ENCODE measurements at places on chromosomes 7 and 10.

DNA sequence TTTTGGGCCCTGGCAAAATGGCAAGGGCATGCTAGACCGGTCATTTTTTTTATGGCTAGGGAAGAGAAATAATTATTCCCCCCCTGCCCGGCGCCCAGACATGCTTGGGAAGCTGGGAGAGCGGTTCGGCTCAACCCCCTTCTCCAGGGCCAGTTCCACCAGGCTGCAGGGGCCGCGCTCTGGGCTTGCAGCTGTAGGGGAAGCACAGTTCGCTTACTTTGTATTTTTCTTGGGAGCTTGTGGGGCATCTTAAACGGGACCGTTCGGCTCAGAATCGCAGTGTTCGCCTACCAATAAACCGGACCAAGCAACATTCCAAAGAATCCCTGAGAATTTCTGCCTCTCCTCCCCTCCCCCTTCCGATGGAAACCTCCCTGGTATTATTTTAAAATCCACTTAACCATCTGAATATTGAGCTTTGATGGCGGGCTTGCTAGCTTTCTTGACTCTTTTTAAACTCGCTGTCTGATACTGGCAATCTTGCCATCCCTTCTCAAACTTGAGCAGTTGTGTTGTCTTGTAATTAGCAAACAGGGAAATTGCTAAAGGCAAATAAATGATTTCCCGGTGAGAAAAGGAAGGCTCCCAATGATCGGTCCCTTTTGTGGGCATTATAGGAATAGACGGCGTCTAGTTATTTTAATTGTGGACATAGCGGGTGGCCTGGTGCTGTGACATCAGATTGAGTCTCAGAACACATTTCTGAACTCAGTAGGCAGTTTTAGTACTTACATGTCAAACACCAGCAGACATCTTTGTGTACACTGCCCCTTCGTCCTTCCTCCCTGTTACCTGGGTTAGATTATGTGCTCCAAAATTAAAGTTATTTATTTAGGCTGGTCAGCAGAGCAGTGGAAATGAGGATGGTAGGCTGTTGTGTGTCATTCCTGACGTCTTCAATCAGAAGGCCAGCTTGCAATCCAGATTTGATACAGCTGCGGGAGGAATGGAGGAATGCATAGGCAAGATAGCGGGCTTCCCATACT is 3.4 kb downstream of the TCF7L2 start:
- DNase-seq = no peak

GRCh38 chr10:14806318-14806717 is 31.5 kb downstream of the CDNF start:
- DNase-seq = no peak

DNA sequence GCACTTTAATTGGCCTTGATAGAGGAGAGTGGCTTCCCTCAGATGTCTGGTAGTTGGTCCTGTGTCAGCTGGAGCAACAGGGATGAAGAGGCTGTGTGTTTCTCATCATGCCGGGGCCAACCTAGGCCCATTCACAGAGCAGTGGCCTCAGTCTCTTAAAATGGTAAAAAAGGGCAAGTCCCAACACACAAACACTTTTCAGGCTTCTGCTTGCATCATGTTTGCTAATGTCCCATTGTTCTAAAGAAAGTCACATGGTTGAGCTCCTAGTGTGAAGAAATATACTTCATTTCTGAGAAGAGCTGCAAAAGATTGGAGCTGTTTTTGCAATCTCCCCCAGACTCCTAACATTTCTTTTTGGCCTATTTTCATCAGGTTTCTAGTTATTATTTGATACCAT is 40.6 kb upstream of the RBAK start:
- no peak for DNase-seq

DNA sequence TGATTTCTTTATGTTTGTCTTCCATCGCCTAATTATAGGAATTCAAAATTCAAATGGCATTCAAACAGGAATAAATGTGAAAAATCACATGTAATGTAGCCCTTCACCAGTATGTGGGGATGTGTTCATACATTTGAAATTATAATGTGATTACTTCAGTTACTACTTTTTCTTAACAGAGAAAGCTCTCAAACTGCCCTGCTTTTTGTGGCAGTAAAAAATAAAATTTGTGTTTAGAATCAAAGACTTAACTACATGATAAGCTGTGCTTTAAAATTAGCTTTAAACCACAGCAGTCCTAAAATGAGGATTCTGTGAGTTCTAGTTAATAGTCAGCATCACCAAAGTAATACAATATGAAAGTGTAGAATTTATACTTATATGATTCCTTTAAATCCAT is 7.8 kb upstream of the HERC4 start:
- DNase-seq = no peak

DNA sequence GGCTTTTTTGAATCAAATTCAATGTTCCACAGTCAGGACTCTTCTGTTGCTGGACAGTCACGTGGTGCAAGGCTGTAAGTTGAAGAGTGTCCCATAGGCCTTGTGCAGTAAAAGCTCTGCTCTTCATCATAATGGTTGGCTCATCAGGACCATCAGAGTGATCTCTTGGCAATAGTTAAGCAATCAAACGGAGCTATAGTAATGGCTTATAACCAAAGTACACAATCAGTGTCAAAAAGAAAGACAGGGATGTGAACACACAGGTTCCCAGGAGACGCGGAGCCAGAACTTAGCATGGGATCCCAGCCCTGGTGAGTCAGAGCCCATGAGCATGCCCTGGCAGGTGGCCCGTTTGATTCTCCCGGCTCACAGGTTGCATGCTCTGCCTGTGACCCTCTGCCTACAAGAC is 10.8 kb upstream of the GPNMB start:
- no peak for DNase-seq

- no peak for DNase-seq
Measured at GRCh38 chr10:108421266-108421665, 1256.8 kb upstream of the SORCS1 start.

DNA sequence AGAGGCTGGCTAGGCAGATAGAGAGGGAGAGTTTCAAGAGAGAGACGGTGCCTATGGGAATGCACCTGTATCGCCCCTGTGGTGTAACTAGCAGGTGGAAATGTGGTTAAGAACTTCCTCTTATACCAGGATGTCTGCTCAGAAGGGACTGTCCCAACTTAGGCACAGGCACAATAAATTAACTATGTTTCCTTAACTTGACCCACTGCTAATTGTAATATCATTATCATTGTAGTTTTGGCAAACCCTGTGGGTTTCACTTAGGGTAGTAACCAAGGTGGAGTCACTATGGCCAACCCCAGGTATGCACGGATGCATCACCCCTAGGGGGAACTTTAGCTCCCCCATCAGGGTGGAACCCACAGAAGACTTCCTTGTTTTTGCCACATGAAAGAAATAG is 455.7 kb downstream of the DGKB start:
- no peak for DNase-seq

DNA sequence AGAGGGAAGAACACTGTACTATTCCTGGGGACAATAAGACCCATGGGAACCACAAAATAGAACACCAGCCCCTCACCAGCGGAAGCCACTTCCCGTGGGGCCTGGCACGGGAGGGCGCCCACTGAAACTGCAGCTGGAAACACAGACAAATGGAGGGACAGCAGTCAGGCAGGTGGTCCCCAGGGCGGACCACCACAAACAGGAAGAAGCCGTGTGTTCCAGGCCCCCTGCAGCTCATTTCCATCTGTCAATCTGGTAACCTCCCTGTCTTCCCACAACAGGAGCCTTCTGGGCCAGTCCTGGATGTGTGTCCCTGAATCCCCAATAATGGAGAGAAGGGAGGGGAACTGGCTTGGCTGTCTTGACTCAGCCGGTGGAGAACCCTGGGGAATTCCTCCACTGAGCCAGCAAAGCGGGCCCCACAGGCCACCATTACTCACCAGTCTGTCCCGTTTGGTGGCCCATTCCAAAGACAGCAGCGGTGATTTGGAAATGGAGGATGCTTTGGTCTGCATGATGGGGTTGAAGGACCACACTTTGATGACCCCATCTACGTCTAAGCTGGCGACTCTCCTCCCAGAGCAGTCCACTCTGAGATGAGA is 16.7 kb downstream of the WDR91 start:
- DNase-seq = no peak

- DNase-seq = no peak
Measured at GRCh38 chr7:151411551-151411950, 1.7 kb upstream of the WDR86 start.

All from left renal pelvis (tissue), 4 donors.